HEK293T (cell line): ENCODE measurements at places on chromosomes 4 and X.

GRCh38 chrX:112849016-112849415, 8.4 kb upstream of the AMOT start:
- no peak for DNase-seq

- DNase-seq: no peak
Measured at GRCh38 chr4:169079942-169080827, 70.1 kb upstream of the CBR4 start.

- DNase-seq: no peak
Measured at GRCh38 chrX:46665232-46666152, 91.9 kb downstream of the CHST7 start.

GRCh38 chr4:164753873-164754488, at the start of gene SMIM31:
Gene SMIM31 (plus strand): TSS chr4:164754131. CDS start chr4:164770444, 16,313 bp downstream.
- DNase-seq: no peak

DNA sequence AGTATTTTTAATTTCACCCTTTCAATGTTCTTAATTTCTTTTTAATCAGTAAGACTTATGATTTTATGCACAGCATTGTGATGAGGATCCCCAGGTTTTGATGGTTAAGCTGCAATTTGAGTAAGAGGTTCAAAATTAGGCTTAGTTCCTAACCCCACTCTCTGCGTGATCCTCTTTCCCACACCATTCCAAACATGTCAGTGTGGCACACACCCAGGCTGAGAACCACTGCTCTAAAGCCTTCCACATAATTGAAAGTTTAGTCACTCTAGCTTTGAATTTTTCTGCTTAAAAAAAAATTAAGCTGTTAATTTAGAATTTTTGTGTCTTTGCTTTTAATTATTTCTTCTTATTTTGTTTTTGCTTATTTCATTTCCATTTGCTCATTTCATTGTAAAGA, 68.8 kb upstream of the SLC7A11 start:
- DNase-seq: no peak

DNA sequence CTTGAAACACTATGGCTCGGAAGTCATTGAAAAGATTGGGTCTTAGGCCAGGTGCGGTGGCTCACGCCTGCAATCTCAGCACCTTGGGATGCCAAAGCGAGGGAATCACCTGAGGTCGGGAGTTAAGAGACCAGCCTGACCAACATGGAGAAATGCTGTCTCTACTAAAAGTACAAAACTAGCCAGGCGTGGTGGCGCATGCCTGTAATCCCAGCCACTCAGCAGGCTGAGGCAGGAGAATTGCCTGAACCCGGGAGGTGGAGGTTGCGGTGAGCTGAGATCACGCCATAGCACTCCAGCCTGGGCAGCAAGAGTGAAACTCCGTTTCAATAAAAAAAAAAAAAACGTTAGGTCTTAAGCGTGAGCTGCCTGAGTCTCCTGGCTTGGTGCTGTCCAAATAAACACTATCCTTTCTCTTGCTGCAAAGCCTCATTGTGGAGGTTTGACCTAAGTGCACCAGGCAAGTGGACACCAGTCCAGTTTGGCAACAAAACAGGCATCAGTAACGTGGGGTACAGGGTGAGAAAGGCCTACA, 185.9 kb downstream of the DHRSX start:
- DNase-seq: no peak

- DNase-seq: no peak
Measured at GRCh38 chr4:119861731-119862130, 204.9 kb downstream of the MAD2L1 start.

- peak; percentile 68 for DNase-seq
Measured at GRCh38 chrX:136168929-136169735, 21.8 kb downstream of the FHL1 start.

- no peak for DNase-seq
Measured at GRCh38 chrX:120462370-120462769, 6.7 kb downstream of the LAMP2 start.

DNA sequence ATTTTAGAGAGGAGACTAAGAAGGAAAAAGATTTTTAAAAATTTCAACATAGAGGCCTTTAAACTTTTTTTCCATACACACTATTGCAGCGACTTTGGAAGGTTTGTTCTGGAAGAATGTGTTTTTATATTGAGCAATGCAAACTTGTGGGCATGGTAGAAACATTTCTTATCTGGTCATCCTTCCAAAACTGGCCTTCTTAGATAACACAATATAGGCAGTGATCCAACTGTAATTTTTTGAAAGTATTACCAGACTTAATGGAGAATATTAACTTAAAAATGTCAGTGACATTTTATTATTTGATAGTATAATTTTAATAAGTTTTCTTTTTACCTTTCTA, 25.6 kb downstream of the FHDC1 start:
- no peak for DNase-seq

- DNase-seq: no peak
Measured at GRCh38 chrX:44080083-44080482, 106.9 kb upstream of the NDP start.

DNA sequence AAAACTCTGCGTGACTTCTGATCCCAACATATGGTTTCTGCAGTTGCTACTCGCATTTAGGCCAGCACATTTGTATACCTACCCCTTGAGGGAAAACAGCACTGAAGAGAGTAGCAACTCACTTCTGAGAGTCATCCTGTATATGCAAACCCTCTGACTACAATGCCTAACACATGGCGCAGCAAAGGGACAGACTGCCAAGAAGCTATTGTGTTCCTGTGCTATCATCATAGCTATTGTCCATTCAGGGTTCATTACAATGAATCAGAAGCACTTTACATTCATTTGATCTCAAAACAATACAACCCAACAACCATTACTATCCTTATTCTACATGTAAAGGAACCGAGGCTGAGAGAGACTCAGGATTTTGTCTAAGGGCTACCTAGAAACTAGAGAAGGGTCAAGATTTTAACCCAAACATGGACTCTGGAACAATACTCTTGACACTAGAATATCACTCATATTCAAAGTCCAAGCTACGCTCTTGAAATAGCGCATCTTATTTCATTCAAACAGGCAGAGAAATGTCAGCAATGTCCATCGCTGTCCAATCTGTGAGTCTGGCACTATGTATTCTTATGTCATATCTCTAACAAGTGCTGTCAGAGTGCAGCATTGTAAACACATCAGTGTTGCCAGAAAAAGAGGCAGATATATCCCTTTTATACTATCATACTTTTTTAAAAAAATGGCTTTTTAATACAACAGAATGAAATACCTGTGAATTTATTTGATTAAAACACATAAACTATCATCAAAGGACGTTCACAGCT, 173.6 kb downstream of the CORIN start:
- DNase-seq: no peak

- DNase-seq: no peak
Measured at GRCh38 chr4:183330841-183331240, 8.6 kb upstream of the CLDN24 start.

DNA sequence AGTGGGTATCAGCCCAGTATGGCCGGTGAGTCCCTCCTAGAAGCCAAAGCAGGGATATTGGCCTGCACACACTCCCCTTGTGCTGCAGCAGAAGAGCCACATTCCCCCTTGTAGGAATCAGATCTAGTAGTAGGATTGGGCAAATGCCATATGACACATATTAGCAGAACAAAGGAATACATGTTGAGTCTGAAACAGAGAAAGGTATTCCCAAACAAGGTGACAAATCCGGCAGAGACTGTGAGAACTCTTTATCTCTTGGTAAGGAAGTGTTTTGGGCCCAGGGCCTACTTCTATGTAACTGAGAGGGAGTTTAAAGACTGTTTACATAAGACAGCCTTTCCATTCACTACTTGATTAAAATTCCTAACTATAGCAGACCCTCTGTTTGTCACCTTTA, 1382.0 kb downstream of the FAM133A start:
- DNase-seq: no peak

DNA sequence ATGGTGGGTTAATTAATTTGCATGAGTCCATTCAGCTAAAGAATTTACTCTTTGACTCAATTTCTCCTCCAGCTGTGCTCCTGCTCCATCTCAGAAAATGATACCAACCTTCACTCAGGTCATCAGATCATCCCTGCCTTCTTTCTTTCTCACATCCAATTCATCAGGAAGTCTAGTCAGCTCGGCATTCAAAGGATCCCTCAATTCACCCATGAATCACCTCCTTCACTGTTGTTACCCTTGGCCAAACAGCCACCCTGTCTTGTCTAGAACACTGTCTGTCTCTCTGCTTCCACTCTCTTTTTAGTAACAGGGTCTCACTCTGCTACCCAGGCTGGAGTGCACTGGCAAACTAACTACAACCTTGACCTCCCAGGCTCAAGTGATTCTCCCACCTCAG, 337.4 kb upstream of the SFRP2 start:
- DNase-seq: no peak

DNA sequence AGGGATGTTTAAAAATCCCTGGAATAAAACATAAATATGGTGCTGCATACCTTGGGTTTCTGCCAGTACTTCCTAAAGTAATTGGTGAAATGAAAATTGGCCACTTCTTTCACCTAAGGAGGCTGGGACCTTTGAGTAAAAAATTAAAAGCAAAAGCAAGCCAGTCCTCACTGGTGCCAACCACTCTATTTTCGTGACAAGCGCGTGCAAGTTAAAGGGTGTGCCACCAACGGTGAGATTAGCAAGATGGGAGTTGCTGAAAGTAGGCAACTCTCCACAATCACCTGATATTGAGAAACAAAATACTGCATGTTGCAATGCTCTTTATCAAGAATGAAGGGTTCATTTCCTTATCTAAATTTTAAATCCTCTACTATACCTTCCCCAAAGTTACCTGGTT, 19.7 kb upstream of the RTL9 start:
- DNase-seq: no peak

GRCh38 chr4:82921795-82922194, 21.3 kb downstream of the THAP9 start:
- DNase-seq: no peak

DNA sequence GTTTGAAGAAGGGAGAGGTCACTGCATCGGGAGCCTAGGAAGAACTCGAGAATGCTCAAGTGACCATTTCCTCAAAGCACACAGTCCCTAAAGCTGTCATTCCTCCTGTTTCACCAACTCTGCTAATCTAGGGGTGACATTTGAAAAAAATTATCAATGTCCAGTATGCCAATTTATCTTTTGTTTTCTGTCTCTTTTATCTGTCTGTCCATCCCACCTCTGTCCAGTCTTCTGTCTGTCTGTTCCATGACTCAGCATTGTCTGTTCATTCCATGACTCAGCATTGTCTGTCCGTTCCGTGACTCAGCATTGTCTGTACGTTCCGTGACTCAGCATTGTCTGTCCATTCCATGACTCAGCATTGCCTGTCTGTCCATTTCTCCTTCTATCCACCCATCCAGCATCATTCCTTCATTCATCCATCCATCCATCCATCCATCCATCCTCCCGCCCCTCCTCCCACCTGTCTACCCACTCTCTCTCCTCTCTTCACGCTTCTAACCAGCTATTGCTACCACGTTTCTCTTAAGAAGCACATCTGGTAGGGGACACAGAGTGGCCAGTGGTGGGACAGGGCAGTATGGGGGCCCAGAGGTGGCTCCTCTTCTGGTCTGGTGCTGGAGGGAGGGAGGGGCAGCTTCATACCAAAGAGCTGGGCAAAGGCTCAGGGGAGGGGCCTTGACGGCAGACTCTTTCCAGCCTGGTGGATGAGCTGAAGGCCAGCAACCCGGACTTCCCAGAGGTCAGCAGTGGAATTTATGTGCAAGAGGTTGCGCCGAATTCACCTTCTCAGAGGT, 34.1 kb downstream of the HTRA3 start:
- no peak for DNase-seq

GRCh38 chrX:51461053-51462044, 35.0 kb downstream of the NUDT11 start:
- peak; percentile 23 for DNase-seq

GRCh38 chrX:38004046-38004445, 2.3 kb upstream of the SYTL5 start:
- DNase-seq: no peak

- no peak for DNase-seq
Measured at GRCh38 chr4:167415461-167415860, 181.2 kb upstream of the SPOCK3 start.

- DNase-seq: no peak
Measured at GRCh38 chrX:153886915-153887314, 942 bp upstream of the L1CAM start.

GRCh38 chr4:5752376-5753184, 41.6 kb downstream of the EVC start:
- no peak for DNase-seq

DNA sequence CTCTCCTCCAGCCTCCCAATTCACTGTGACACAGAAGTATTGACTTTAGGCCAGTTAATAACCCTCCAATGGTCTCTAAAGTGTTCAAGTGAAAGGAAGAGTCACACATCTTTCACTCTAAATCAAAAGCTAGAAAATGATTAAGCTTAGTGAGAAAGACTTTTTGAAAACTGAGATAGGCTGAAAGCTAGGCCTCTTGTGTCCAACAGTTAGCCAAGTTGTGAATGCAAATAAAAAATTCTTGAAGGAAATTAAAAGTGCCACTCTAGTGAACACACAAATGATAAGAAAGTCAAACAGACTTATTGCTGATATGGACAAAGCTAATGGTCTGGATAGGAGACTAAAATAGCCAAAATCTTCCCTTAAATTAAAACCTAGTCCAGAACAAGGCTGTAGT, 687.2 kb downstream of the TRIML1 start:
- no peak for DNase-seq

- no peak for DNase-seq
Measured at GRCh38 chrX:9476810-9477575, 12.1 kb downstream of the TBL1X start.

DNA sequence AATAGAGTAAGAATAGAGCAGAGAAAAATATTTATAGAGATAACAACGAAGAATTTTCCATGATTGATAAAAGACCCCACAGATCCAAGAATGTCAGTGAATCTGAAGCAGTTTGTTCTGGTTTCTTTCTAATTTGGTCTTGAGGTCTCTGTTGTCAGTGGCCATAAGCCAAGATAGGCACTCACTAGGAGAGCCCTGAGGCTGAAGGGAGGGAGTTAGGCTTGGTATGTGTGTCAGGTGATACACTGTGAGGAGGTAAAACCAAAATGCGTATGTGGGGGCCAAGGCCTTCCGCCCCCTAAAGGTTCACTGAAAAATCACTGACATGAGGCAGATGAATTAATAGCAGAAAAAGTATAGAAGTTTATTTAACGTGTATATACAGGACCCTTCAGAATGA, 382.3 kb upstream of the HTR2C start:
- DNase-seq: no peak

GRCh38 chrX:44061968-44062614, 88.9 kb upstream of the NDP start:
- no peak for DNase-seq

- DNase-seq: no peak
Measured at GRCh38 chr4:16122784-16123183, 39.0 kb upstream of the PROM1 start.

- DNase-seq: no peak
Measured at GRCh38 chr4:73897380-73898136, 28.4 kb downstream of the CXCL1 start.

DNA sequence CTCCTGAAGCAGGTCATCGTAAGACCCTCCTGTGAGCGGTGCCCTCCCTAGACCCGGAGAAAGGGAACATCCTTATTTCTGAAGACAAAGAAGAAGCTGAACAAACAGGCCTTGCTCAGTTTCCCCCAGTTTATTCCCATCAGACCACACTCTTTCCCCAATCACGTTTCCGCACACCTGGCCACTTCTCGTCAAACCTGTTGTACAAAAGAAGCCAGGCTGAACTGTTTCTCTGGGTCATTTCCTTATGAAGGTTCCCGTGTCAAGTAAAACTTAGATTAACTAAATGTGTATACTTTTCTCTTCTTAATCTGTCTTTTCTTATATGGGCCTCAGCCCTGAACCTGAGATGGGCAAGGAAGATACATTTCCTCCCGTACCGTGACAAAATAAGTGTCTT, 111.6 kb upstream of the ENPP6 start:
- DNase-seq: no peak
